ENCODE measurements at places on chromosomes 13 and 19.

DNA sequence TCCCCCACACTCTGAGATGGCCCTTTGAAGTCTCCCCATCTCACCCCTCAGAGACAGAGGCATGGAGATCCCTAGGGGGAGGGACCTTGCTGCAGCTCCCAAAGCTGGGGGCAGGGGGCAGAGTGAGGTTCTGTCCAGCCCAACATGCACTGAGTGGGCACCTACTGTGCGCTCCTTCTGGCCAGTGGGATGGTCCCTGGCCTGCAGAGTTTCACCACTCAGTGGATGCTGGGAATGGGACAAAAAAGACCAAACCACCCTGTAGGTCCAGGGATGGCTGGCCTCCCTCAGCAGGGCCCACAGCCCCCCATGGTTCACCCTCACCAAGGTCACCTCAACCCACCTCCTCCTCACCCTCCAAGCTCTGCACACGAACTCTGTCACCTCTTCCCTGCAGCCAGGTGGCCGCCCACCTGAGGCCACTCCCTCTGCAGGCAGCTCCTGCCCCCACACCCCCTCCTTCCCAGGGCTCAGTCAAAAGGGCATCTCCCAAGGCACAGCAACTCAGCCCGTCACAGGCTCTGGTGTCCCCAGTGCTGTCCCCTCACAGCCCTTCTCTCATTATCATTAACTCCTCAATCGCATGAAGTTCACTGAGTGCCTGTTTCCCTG is 16.1 kb downstream of the CEACAM21 start:
- no peak for DNase-seq
- H3K4me1 ChIP-seq: peaks cover 13% of the 10 kb centered on the region
- no peak overlapping the region for H3K27ac ChIP-seq
- no peak overlapping the region for H3K4me3 ChIP-seq
- peaks cover 20% of the 10 kb centered on the region for H3K27me3 ChIP-seq

DNA sequence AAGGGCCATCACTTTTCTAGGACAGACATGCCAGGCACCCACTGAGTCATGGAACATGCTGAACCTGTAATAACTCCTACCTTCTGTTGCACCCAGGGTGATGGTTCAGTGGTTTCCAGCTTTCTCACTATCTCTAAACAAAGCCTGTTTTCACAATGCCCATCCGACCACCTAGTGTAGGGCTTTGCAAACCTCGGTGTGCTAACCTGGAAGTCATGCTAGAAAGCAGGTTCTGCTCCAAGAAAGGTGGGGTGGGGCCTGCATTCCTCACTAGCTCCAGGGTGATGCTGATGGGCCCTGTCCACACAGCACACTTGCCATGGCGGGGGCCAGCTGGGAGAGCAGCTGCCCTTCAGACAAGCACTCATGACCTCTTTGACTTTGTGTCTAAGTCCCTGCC is 43.4 kb downstream of the COL4A2 start:
- peaks cover 32% of the 10 kb centered on the region for H3K27me3 ChIP-seq
- DNase-seq: no peak

DNA sequence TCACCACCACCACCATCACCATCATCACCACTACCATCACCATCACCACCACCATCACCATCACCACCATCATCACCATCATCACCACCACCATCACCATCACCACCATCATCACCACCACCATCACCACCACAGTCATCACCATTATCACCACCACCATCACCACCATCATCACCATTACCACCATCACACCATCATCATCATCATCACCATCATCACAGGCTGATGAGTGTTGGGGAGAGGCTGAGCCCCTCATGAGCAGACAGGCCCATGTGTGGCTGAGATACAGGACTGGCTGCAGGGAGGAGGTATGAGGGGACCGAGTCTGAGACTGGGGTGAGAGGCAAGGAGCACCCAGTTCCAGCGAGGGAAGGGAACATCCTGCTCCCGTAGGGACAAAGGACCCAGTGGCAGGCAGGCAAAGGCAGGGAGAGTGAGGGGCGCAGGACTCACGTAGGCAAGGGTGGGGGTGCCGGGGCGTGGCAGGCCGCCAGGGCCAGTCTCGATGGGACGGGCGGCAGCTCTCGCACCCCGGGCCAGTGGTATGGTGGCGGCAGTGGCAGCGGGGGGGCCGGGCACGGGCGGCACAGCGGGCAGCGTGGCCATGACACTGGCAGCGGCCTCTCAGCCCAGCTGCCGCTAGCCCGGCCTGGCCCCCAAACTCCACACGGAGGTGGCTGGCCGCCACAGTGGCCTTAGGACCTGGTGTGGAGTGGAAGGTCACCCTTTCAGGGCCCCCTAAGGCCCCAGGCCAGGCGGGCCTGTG is 2.7 kb downstream of the NTN5 start:
- H3K36me3 ChIP-seq: no peaks in the 10 kb centered on the region
- no peak for DNase-seq
- H3K4me3 ChIP-seq: no peak overlapping the region

DNA sequence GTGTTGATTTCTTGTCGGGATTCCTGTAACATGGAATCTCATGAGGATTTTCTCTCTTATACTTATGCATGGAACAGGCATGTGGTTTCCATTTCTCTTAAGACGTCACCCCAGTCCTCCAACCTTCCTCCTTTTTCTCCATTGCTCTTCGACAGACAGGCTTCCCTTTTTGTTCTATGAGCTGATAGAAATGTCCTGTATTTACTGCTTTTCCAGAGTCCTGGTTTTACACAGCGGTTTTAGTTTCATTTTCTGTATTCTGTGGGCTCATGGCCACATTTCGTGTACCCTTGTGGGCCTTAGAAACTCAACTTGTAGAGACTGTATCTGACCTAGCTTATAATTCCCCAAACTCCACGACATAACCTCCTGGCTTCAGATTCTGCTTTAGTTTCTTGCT is 113.1 kb downstream of the PAN3 start:
- no peak for DNase-seq
- H3K36me3 ChIP-seq: peaks cover 58% of the 10 kb centered on the region
- H3K4me1 ChIP-seq: peaks cover 29% of the 10 kb centered on the region
- H3K4me3 ChIP-seq: peak overlapping the region; percentile 23
- no peaks in the 10 kb centered on the region for H3K27me3 ChIP-seq

GRCh38 chr13:39197647-39198007 is 159.4 kb downstream of the NHLRC3 start:
- H3K27me3 ChIP-seq: peaks cover 5% of the 10 kb centered on the region
- no peak for DNase-seq
- H3K4me3 ChIP-seq: no peak overlapping the region
- no peaks in the 10 kb centered on the region for H3K4me1 ChIP-seq
- no peaks in the 10 kb centered on the region for H3K36me3 ChIP-seq

GRCh38 chr19:18898081-18898606 is 2.2 kb upstream of the CERS1 start:
- no peak for DNase-seq
- H3K27me3 ChIP-seq: peaks cover 23% of the 10 kb centered on the region
- H3K4me1 ChIP-seq: peaks cover 20% of the 10 kb centered on the region
- no peak overlapping the region for H3K4me3 ChIP-seq

- no peak overlapping the region for H3K4me3 ChIP-seq
- no peak overlapping the region for H3K27ac ChIP-seq
- H3K4me1 ChIP-seq: no peaks in the 10 kb centered on the region
- no peaks in the 10 kb centered on the region for H3K27me3 ChIP-seq
- DNase-seq: no peak
- peaks cover 69% of the 10 kb centered on the region for H3K36me3 ChIP-seq
Observed at GRCh38 chr13:113621046-113621445, 36.5 kb downstream of the TFDP1 start.

GRCh38 chr19:17370026-17370587 is 7.0 kb downstream of the PLVAP start:
- H3K36me3 ChIP-seq: peaks cover 4% of the 10 kb centered on the region
- H3K4me1 ChIP-seq: peaks cover 12% of the 10 kb centered on the region
- peak overlapping the region; percentile 92 for H3K27ac ChIP-seq
- peak; percentile 54 for DNase-seq
- H3K4me3 ChIP-seq: peak overlapping the region; percentile 38
- peaks cover 10% of the 10 kb centered on the region for H3K27me3 ChIP-seq

- H3K4me3 ChIP-seq: no peak overlapping the region
- H3K27ac ChIP-seq: no peak overlapping the region
- H3K36me3 ChIP-seq: no peaks in the 10 kb centered on the region
- peaks cover 5% of the 10 kb centered on the region for H3K4me1 ChIP-seq
- no peak for DNase-seq
Observed at GRCh38 chr13:25186187-25186586, 14.1 kb upstream of the AMER2 start.

DNA sequence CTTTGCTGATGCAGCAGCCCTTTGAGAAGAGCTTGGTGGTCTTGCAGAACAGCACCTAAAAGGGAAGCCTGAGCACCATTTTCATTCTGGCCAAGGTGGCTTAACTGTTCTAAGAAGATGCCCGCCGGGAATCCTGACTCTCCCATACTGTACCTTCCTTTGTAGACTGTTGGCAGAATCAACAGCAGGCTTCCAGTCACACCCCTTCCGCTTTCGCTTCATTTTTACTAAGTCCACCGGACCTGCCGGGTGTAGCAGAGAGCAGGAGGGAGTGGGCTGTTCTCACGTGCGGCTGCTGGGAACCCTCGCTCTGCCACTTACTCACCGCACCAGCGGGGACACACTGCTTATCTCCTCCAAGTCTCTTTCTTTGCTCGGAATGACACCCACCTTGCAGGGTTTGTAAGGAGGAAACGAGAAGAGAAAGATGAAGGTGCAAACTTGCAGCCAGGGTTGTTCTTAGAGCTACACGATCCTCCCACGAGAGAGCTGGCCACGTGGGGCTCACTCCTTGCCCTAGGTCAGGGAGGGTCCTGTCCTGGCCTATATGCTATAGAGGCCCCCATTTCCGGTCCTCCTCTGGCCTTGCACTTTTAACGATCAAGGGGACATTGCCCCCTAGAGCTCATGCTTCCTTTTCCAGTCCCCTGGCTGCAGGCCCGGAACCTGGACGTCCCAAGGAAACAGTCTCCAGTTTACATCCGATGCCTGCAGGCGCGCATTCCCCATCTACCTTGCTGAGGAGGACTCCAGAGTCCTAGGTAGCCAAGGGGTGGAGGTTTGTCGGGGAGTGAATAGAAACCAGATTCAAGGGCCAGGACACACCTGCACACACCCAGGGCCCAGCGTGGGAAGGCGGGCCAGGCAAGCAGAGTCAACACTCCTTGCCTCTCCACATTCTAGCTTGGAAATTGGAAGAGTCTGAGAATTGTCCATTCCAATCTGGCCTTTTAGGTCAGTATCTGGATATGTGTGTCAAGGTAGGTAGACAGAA is 453.6 kb downstream of the IRS2 start:
- no peak overlapping the region for H3K27ac ChIP-seq
- H3K36me3 ChIP-seq: no peaks in the 10 kb centered on the region
- no peaks in the 10 kb centered on the region for H3K27me3 ChIP-seq
- H3K4me1 ChIP-seq: no peaks in the 10 kb centered on the region
